ENCODE measurements at places on chromosomes 6 and 20.

GRCh38 chr20:15613530-15613929 is 959.7 kb downstream of the KIF16B start:
- DNase-seq = no peak

DNA sequence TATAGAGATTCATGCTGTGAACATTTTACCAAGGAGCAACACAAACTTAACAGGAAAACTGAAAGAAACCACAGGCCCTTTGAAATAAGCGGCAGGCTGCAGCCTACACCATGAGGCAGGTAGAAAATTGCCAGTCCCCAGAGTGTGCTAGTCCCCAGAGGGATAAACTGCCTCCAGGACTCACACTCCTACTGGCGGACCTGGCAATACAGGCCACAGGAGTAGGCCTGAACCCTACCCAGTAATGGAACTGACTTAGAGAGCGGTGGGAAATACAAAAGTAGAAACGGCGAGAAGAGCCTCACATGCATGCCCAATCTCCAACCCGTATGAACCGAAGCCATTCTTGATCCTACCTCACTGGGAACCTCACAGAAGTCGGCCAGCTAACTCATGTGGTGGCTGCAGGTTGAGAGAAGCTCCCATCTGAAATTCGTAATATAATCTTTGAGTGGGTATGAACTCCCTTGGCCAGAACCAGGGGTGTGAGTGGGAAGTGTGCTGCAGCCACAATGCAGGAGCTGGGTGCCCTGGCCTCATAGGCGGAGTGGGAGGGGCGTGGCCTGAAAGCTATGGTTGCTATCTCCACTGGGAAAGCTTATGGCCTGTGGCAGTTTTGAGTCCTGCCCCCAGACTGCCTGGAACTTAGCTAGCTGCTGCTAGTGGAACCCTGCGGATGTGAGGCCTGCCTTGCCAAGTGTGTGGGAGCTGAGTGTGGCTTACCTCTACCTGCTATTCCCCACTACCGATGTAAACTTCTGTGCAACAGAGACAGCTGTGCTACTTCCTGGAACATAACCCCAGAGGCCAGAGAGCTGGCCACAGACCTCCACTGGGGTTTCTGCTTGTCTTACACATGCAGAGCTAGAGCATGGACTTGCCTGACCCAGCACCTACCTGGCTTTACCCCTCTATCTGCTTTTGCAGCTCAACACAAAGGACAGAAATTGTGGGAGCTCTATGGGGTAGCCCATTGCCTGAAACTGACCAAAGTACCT is 146.5 kb upstream of the COL21A1 start:
- no peak for DNase-seq

DNA sequence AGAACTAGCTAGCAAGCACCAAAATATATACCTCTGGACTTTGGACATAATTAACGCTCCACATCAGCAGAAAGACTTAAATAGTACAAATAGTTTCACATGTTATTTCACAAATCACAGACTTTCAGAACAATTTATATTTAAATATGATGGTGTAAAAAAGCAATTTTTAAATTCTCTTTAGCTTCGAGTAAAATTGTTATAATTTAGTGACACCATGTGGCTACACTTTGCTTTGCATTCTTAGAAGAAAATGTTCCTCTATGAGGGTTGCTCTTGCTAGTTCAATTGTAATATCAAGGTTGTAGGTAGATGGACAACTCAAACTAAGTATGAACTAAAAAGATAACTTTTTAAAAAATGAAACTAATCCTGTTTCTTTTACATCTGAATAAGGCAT is 69.0 kb downstream of the BTBD9 start:
- no peak for DNase-seq

GRCh38 chr20:61451953-61452352 is 199.9 kb downstream of the CDH4 start:
- no peak for DNase-seq

- no peak for DNase-seq
Measured at GRCh38 chr20:14220986-14221385, 116.4 kb downstream of the FLRT3 start.

GRCh38 chr6:169159331-169159730 is 94.3 kb downstream of the THBS2 start:
- DNase-seq = no peak

DNA sequence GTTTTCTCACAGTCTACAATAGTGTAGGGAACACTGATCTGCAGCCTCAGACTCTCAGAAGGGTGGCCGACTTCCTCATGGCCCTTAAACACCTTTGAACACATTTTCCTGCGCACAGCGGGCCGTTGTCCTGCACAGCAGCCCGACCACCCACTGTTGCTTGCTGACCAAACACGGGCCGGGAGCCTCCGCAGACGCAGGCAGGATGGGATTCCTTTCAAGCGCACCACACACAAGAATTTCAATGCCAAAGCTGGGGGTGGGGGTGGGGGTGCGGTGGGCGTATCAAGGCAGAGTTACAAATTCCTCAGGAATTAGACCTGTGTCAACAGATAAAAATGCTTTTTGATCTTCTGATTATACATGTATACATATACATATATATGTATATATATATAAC is 74.5 kb downstream of the HUS1B start:
- no peak for DNase-seq

DNA sequence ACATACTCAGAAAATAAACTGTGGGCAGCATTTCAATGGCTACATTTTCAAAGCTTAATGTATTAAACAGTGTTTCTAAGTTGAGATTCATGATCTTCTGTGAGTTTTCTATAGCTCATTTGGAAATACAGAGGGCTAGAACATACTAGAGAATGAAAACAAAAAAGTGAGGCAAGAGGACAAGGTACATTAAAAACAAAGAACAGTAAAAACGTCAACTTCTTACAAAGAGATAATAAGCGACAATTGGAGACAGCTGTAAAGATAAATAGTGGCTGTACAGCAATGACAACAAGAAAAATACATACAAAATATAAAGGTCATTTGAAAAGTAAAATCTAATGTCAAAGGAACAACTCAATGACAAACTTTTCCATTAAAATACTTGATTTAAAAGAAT is 94.3 kb downstream of the REV3L start:
- DNase-seq = no peak

DNA sequence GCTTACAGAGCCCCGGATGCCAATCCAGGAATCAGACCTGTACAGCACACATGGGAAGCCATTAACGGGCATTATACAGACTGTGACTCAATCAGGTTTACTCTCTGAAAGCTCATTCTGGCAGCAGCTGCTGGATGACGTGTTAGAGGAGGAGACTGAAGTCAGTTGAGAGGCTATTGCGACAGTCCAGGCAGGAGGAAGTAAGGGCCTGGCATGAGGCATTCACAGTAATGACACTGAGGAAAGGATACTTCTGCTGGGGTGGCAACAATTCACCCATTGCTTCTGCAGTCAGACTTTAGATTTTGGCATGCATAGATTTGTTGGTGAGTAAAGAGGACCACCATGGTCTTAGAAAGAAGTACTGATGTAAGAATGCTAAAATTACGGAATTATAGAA is 151.0 kb upstream of the HEY2 start:
- no peak for DNase-seq

- no peak for DNase-seq
Measured at GRCh38 chr6:27332692-27333641, 20.9 kb upstream of the POM121L2 start.

GRCh38 chr20:47035026-47035590 is 140.5 kb downstream of the EYA2 start:
- DNase-seq = no peak

DNA sequence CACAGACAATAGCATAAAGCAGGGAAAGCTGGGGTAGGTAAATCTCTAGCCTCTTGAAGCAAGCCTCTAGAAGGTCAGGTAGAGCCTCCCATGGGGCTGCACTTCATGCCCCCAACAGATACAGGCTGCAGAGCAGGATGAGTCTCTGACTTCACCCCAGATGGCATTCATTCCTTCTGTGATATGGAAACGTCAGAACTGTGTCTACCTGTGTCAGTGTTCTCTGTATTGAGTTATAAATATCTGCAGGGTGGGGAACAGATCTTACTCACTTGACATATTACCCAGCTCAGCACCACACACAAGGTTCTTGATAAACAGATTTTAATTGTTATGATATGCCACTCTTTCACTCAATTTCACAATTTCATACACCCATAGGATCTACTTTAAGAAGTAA is 2.1 kb downstream of the LGSN start:
- DNase-seq = no peak

DNA sequence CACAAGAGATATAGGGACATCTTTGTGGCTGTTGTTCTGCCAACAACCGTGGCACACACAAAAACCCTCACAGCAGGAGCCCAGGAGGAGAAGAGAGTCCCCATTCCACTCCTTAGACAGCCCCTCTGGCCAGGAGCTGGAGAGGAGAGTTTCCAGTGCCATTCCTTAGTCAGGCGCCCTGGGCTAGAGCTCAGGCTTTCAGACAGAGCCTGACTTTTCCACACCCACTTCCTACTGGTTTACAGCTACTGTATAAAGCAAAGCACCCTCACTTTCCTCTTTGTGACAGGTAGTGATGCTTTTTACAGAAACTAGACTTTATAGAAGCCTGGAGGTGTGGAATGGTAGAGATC is 145.9 kb downstream of the SYCP2 start:
- no peak for DNase-seq

DNA sequence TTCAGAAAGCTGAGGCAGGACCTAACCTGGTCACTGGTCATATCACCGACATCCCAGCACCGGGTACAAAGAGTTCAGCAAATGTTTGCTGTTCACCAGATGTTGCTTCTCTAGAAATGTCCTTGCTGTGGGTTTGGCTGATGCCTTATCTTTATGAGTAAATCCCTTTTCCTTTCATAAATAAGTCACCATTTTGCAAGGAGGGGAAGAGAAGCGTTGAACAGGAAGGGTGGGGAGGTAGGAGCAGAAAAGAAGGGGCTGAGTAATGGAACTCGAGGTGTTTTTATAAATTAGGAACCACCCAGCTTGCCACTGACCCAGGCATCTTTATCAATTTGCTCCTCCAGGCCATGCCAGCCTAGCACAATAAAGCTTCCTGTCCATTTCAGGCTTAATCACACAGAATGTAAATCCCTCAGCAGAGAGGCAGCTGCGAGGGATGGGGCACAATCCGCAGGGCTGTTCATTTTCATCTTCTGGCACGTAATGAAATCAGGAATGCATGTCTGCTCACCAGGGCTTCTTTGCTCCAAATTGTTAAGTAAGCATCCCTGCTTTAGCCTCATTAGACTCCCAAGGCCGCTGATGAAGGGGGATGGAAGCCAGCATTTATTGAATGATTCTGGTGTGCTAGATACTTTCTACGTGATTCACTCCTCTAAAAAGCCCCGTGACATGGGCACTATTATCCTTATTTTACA is 371.9 kb upstream of the CHD6 start:
- no peak for DNase-seq

DNA sequence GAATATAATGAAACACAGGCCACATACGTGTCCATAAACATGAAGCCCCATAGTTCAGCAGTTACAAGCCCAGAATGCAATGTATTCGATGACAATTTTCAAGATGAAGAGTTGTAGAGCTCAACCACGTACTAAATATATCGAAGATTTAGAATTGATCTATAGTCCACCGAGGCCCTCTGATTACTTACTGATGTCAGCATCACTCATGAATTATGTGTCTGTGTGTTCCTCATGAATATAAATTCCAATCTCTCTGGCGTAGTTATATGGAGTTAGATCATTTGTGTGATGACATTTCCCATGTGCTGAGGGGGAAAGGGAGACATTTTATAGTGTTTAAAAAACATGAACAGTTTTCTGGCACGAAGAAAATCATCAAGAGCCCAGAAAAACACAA is 97.5 kb downstream of the PFDN4 start:
- DNase-seq = no peak

DNA sequence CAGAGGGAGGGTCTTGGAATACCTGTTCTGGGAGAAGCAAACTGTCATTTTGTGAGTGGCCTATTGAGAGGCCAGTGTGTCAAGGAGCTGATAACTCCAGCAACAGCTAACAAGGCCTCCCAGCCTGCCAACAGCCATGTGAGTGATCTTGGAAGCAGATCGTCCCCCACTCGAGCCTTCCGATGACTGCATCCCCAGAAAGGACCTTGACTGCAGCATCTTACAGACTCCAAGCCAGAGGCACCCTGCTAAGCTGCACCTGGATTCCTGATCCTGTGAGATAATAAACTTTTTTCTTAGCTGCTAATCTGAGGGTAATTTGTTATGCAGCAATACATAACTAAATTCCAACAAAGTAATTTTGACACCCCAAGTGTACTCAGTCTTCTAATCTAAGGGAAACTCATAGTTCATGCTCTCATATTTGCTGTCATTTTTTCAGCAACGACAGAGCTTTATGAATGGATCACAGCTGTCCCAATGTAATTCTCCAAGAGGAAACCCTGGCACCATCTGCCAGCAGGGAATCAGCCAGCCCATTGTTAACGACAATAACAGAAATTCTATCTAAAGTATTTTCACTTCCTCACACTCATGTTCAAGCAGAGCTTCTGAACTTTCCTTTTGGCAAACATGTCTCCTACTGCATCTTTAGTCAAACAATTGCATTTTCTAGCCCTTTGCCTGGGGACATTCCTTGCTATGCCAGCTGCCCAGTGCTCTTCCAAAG is 470.2 kb upstream of the BTBD3 start:
- DNase-seq = no peak

- DNase-seq = no peak
Measured at GRCh38 chr20:57498425-57499400, 26.2 kb downstream of the CTCFL start.

DNA sequence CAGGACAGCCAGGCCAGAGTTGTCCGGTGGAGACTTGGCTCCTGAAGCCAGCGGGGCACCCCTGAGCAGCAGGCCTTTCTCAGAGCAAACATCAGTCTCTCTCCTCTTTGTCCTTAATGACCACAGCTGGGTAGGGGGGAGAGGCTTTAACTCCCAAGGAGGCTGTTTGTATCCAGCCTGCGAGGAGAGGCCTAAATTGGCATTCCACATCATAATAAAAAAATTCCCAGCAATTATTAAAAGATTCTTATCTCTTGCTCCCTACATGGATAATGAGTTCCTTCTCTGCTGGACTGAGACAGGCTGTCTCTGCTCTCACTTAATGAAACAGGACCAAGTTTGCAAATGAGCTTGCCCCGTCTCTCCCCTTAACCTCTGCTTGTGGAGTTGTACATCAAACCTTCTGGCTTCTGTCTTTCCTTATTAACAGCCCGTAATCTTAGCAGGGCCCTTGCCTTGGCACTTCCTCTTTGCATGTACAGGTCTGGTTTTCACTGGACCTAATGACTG is 838.2 kb downstream of the MAFB start:
- DNase-seq = no peak

DNA sequence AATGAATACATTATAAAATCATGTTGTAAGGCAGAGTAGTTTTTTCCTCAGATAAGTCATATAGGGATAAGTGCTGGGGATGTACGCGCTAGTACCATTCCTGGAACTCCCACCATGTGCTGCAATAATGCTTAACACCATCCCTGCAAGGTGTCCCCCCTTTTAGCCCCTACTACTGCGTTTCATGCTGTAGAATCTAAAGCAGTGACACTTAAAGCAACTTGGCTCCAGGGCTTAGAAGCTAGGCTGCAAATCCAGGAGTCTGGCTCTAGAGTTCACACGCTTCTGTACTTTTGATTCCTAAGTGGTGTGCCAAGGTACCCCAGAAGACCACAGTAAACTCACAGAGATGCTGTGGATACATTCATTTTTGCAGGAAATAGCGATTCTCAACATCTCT is 183.1 kb downstream of the DOK5 start:
- no peak for DNase-seq

GRCh38 chr20:32338665-32339064 is 19.5 kb upstream of the ASXL1 start:
- no peak for DNase-seq

GRCh38 chr20:39048000-39048696 is 86.0 kb downstream of the DHX35 start:
- peak; percentile 47 for DNase-seq

- no peak for DNase-seq
Measured at GRCh38 chr6:27951040-27951439, 6.0 kb upstream of the OR2B6 start.

GRCh38 chr6:89952686-89953085 is 58.4 kb downstream of the GJA10 start:
- no peak for DNase-seq

All from occipital lobe (tissue), 3 donors.